Fibroblast of skin of scalp (primary cell): ENCODE measurements at places on chromosomes 6 and 20.

- DNase-seq: no peak
These were observed 167.1 kb upstream of the ZNF337 start for GRCh38 chr20:25863536-25864325.

DNA sequence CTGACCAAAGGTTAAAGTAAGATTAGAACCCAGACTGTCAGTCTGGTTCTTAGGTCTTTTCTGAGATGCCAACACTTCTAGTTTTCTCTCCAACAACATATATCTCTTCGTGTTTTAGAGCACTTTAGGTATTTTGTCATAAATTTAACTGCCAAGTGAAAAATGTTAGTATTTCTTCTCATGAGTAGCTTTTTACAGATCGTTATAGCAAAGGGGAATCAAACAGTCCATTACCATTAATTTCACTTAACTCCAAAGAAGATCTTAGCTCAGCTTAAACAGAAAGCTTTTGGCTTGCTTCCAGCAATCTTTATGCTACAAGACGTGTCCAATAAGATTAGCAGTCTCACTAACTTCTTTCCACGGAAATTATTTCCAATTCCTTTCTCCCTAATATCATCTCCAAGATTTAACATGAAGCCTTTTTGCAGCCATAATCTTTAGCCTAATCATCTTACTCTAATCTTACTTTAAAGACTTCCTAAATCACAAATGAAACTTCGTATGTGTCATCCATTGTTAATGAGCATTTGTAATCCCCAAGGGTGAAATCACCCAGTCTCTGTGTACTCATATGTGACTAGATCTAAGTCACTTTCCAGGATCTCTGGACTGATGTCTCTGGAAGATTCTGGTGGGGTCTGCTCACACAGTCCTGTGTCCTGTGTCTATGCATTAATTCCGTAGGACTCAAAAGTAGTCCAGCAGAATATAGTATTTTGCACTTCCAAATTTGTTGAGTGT is 38.7 kb downstream of the MOXD1 start:
- DNase-seq: no peak

DNA sequence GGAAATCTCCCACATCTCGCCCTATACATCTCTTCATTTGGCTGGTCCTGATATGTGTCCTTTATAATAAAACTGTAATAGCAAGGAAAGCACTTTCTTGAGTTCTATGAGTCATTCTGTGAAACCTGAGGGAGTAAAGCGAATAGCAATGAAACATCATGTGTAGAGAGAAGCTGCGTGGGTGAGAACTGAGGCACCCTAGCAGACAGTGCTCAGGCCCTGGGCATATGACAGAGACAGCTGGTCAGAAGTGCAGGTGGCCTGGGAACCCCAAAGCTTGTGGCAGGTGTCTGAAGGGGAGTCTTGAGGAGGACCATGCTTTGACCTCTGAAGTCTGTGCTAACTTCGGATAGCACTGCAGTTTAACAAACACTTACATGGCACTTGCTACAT is 1.3 kb upstream of the BLOC1S5 start:
- no peak for DNase-seq

GRCh38 chr6:170290296-170291128 is at the start of gene DLL1:
DLL1 (minus strand) TSS chr6:170291078; CDS start chr6:170290139, 939 bp downstream.
- peak; percentile 38 for DNase-seq

DNA sequence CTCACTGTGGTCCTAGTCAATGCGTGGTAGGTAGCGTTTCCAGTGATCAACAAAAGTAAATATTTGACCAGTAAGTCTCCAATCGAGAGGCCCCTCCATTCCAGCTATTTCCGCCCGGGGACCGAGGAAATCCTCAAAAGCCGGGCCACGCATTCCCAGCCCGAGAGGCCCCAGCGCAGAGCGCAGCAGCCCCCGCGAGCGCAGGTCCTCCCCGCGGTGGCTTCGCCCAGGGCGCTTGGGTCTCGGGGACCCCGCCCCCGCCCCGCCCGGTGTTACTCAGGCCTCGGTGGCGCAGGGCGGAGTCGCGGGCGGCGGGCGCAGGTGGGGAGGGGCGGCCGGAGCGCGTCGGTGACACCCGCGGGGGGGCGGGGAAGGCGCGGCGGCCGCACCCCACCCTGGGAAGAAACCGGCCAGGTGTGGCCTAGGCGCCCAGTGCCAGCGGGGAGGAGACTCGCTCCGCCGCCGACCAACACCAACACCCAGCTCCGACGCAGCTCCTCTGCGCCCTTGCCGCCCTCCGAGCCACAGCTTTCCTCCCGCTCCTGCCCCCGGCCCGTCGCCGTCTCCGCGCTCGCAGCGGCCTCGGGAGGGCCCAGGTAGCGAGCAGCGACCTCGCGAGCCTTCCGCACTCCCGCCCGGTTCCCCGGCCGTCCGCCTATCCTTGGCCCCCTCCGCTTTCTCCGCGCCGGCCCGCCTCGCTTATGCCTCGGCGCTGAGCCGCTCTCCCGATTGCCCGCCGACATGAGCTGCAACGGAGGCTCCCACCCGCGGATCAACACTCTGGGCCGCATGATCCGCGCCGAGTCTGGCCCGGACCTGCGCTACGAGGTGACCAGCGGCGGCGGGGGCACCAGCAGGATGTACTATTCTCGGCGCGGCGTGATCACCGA is at the start of gene DSP:
DSP (plus strand) TSS at position 497 of the 890 bp plus-strand sequence; CDS start at position 742, 245 bp downstream.
- DNase-seq: peak; percentile 66

DNA sequence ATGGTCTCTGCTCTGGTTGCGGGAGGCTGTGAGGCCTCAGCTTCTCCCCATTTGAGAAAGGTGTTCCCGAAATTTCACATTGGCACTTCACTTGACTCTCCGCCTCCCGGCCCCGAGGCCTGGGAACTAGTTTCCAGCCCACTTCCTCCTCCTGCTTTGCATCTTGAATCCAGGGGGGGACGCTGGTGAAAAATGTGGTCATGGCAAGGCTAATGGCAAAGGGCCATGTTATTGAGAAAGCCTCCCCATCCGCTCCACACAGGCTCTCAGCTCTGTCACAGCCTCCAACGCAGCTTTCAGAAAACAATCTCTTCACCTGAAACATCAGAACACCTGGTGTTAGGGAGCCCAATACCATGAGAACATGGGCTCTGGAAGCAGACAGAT is 5.6 kb downstream of the PLAGL2 start:
- DNase-seq: no peak

DNA sequence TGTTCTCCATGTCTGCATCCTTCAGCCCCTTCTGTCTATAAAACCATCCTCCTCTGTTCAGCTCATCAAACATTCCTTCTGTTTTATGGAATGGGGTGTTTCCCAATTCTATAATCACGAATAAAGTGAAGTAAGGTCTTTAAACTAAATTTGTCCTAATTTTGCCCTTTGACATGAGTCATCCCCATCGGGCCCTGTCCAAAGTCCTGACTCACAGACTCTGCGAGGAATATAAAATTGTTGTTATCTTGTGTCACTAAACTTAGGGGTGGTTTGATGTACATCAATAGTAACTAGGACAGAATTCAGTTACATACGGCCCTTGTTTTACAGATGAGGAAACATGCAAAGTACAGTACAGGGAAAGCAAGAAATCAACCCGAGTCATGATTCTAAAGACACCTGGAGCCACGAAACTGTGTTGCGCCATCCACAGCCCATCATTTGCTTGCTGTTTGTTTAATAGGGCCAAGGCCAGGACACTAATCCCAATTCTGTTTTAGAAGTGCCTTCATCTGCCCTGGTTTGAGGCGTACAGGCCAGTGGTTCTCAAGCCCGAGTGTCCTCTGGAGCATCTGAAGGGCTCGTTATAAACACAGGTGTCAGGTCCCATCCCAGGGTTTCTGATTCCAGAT is 2.8 kb downstream of the ACSS1 start:
- peak; percentile 27 for DNase-seq

- no peak for DNase-seq
These were observed 17.3 kb upstream of the PCMTD2 start for GRCh38 chr20:64238115-64238825.

DNA sequence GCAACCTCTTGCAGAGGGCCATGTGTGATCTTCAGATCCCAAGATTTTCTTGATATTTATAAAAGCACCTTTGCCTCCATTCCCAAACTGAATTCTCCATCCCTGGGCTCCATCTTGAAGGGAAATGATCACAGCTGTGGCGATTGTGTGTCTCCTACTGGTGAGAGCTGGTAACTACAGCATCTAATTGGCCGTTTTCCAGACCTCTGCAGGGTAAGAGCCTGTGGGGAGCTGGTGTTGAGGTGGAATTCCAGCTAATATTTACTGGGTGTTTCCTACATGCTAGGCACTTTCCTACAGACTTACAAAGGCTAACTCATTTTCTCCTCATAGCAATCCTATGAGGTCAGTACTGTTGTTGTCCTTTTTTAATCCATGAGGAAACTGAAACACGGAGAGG is 59.2 kb upstream of the FNDC1 start:
- DNase-seq: peak; percentile 62

DNA sequence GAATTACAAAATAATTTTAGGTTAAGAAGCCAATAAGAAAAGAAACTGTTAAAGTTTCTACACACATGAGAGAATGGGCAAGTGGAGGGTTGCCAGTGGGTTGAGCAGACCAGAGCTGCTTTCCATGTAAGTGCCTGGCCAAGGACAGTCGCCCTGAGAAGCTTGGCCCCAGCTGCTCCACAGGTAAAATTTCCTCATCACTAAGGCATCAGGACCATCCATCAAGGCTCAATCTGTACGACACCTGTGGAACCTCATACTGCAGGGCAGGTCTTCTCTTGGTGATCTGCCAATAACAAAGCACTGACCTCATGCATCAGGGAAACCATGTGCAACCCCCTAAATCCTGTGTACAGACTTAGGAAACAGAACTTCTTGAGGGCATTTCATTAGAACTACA is 115.4 kb downstream of the INSM1 start:
- no peak for DNase-seq

DNA sequence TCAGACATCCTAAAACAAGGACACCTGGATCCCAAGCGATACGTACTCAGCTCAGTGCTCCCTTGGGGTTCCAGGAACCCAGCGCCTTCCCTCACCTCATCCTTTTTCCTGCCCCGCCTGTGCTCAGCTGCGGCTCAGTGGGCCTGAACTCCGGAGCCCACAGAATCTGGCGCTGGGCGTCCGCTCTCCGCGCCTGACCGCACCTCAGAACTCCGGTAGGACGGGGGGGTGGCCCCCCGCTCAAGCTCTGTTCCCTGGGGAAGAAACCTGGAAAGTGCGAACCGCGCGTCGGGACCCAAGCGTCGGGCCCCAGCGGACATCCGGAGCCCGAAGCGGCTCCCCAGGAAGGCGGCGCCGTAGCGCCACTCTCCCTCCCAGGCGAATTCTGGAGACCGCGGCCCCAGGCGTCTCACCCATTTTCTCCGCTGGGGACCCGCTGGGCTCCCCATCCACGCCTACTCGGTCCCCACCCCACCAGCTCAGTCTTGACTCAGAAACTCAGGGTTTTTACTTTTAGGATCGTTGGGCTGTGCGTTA is 336 bp upstream of the LY6G5C start:
- peak; percentile 42 for DNase-seq

DNA sequence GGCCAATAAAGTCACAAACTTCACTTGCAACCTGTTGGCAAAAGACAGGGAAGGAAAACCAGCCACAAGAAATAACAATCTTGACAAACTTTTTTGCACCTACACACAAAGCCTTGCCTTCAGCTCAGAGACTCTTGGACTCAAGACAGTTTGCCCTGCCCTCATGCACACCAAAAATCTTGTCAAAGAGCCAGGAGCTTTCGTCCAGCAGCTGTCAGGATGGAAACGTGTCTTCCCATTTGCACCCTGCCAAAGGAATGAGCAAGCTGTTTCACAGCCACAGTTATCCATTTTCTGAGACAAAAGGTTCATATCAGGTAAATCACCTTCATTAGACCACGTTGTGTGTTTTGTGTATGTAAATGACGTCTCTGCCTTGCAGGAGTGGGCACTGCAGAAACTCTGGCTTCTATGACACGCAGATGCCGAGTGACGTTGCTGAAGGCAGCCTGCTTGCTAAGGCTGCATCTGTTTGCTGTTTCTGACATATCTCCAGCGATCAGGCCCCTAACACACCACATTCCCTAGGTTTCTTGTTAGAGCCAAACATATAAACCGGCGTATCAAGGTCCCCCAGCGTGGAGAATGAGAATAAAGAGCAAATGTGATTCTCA is 193.4 kb downstream of the SYNDIG1 start:
- DNase-seq: no peak

DNA sequence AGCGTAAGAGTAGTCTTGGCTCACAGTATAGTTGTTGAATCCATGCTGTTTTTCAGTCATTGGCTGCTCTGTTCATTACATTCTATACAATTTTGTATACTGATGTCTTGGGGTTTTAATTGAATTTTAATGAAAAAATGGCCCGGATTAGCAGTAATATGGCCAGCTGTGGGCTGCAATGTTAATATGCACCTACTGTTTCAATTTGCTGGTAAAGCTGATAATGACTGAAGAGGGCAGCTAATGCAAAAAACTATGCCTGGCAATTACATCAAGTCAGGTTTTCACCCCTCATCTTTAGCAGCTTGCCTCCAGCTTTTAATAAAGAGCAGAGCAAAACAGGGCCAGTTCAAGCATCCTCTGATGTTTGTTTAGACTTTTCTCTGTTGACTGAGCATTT is 394.5 kb downstream of the PLCB1 start:
- DNase-seq: no peak

DNA sequence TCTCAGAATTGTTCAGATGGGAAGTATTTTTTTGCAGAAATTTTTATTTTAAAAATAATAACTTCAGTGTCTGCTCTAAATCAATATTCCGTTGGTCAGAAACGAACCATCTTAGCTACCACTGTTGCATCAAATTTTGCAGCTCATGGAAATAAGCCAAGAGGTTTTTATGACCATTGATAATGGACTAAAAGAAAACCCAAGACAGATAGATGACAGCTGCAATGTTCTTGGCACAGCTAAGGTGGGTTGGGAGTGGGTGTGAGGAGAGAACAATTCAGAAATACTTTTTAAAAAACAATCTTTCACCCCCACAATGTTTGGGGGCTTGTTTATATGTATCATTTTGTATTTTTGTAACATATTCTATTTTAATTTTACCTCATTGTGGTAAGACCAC is 121.1 kb downstream of the PDE7B start:
- DNase-seq: no peak

GRCh38 chr6:50602292-50602691 is 111.0 kb upstream of the TFAP2D start:
- DNase-seq: peak; percentile 42

DNA sequence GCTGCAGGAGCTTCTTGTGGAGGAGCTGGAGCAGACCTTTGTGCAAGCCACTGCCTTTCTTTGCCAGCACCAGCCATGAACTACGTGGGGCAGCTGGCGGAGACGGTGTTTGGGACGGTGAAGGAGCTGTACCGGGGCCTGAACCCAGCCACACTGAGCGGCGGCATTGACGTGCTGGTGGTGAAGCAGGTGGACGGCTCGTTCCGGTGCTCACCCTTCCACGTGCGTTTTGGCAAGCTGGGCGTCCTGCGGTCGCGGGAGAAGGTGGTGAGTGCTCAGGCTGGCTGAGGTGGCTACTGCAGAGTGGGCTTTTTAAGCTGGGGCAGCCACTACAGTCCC is 5.1 kb downstream of the LPIN3 start:
- DNase-seq: no peak

- no peak for DNase-seq
These were observed 26.4 kb upstream of the PXDC1 start for GRCh38 chr6:3777730-3778461.

- DNase-seq: no peak
These were observed 2.3 kb upstream of the GMDS start for GRCh38 chr6:2247664-2248063.

- DNase-seq: peak; percentile 24
These were observed 845.4 kb downstream of the HACE1 start for GRCh38 chr6:104014163-104014959.

GRCh38 chr20:59455402-59456341 is 148.7 kb upstream of the PHACTR3 start:
- DNase-seq: peak; percentile 46
